ENCODE measurements at places on chromosomes 7 and 10.

GRCh38 chr7:92631067-92631849 is 41.1 kb upstream of the FAM133B start:
- DNase-seq = no peak

DNA sequence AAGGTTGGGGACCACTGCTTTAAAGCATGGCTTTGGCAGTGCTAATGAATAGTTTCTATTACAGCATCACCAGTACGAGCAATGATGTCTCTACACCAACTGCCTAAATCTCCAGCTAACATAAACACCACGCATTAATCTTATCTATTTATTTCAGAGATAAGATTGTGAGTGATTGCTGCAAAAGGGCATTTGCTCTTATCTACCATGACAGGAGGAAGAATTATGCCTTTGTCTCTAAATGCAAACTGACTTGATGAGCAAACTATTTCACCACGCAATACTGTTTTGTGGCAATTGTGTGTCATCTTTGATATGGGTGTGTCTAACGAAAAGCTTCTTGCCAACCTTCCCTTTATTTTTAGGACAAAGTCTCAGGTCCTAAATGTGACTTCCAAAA is 684.9 kb downstream of the SORCS1 start:
- no peak for DNase-seq

GRCh38 chr7:137245890-137246289 is 97.6 kb downstream of the PTN start:
- no peak for DNase-seq

DNA sequence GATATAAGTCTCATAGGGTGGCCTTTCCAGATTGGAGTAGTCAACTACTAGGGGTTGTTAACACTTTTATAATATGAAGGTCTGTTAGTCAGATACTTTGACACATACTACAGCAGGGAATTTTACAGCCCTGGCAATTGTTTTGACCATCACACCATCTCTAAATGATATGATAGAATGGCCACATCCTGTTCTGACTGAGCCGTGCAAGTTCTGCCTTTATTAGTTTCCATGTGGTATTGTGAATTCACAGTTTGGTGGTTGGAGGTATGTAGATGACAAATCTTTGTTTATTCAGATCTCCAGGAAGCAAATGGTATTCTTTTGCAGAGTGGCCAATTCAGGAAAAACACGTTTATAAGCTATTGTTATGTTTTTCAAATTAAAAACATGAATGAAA is 83.0 kb downstream of the NRG3 start:
- DNase-seq = peak; percentile 5

DNA sequence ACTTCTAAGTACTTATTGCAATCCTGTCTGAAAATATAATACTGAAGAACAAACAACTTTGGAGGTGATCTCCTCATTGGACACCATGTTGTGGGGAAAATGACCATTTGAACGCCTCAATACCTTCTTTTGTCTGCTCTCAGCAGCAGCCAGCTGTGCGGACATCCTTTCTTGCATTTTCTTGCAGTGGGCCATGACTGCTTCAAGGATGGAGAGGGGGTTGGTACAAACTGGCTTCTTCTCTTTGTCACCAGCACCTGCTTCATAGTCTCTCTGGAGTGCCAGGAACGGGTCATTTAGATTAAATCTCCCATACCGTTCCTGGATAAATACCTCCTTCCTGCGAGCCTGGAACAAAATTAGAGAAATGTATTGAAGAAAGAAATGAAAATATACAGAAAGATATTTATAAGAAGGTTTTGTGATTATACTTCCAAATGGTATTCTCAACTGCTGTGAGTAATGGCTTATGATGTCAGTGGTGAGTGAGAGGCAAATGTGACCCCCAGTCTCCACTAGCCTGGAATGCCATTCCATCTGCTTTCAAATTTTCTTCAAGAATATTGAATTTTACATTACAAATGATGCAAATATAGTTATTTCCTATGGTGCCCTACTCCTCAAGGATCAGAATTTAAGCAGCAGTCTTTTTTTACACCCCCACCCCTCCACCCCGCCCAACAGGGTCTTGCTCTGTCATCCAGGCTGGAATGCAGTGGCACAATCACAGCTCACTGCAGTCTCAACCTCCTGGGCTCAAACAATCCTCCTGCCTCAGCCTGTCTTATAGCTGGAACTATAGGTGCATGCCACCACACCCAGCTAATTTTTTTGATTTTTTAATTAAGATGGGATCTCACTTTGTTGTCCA is 62.4 kb downstream of the CTTNBP2 start:
- DNase-seq = no peak

DNA sequence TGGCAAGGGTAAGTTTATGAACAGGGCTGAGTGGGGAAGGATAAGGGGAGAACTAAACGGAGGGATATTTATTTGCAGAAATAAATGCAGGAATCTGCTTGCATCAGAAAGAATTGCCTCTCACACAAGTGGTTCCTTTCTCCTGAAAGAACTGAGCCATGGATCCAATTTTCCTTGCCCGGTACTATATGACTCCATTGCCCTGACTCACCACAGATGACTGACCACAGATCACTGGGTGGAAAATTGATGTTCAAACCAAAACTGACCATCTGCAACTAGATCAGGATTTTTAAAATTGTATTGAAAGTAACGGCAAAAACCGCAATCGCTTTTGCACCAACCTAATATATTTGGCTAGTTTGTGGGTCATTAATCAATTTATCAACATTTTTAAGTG is 6.2 kb upstream of the MACC1 start:
- no peak for DNase-seq

All from HS-5 (cell line).